ENCODE measurements at places on chromosomes 7 and 10.

- H3K4me1 ChIP-seq = peaks cover 6% of the 10 kb centered on the region
- no peak overlapping the region for H3K27ac ChIP-seq
- H3K4me3 ChIP-seq = no peak overlapping the region
- 0 out of 2 replicates have a peak, but pooled peaks cover 6% of the 10 kb centered on the region for H3K36me3 ChIP-seq
- no peak for DNase-seq
- H3K27me3 ChIP-seq = no peaks in the 10 kb centered on the region
These were observed 13.7 kb downstream of the FKBP14 start for GRCh38 chr7:30012757-30013156.

DNA sequence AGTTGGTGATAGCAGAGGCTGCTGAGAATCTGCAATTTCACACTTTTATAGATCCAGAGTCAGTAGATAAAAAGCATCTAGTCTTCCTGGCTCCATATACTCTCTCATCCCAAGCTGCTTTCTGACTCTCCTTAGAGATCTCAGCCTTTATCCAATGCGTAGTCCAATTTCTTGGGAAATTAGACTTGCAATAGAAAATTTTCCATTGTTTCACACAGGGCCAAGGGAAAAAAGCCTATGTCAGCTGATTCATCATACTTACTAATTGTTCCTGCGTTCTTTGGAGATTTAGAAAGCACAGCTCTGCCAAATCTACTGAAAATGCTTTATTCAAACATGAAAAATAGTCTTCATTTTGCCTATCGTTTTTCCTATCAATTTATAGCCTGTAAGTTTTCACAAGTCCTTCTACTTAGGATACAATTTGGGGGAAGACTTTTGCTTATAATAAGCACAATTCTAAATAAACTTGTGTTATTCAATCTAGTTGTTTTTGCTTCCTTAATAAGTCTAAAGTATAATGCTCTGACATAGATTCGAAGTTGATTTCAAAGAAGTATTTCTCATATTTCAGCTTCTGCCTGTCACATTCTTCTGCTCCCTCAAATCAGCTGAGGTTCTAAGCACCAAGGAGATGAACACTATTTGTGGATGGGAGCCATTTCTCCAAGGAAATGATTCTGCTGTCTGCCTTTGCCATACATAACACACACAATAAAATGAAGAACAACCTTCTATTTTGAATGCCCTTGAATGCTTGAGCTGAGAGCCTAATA, 165.4 kb downstream of the ADAM12 start:
- H3K36me3 ChIP-seq = no peaks in the 10 kb centered on the region
- no peak overlapping the region for H3K27ac ChIP-seq
- no peak for DNase-seq
- H3K27me3 ChIP-seq = no peaks in the 10 kb centered on the region
- H3K4me3 ChIP-seq = no peak overlapping the region

DNA sequence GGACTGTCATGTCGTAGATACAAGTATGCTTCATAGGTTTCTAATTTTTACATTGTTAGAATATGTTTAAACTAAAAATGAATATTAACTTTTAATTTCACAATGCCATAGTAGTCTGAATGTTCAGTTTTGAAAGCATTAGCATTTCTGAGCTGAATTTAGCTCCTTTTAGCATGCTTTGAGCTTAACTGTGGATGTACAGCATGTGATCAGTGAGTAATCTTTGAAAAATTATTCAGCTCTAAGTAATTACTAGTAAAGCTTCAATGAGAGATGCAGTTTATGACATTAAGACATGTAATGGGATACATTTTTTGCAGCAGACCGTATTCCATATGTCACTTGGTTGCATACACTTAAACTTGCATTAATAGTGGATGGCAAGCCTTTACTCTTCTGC, 114.1 kb upstream of the WNT16 start:
- no peak overlapping the region for H3K27ac ChIP-seq
- no peak for DNase-seq
- no peak overlapping the region for H3K4me3 ChIP-seq

DNA sequence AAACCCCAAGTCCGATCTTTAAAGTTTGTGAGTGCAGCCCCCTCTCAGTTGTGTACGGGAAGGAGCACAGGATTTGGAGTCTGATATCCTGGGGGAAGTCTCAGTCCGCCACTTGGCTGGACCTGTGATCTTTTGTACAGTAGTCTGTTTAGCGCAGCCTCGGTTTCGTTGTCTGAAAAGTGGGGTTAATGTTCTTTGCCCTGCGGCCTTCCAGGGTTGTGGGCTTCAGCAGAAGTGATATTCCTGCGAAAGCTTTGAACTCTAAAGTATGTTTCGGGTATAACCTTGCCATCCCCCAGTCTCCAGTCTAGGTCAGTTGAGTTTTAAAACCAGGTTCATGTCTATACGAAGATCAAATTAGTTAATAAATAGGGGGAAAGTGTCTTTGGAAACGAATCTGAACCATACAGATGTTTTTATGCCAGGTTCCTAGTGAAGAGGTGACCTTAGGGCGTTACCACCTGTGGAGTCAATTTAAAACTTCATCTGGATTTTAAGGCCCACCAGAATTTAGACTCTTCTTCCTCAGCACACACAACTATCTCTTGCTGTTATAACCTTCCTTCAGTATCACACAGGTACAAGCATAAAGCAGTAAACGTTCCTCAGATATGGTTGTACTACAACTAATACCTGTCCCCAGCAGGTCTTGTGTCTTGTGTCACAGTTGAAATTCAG, 904 bp downstream of the R3HCC1L start:
- H3K4me3 ChIP-seq = peak overlapping the region; percentile 97
- H3K36me3 ChIP-seq = no peaks in the 10 kb centered on the region
- H3K27me3 ChIP-seq = no peaks in the 10 kb centered on the region
- peak overlapping the region; percentile 72 for H3K27ac ChIP-seq
- 0 out of 2 replicates have a peak, but pooled peaks cover 7% of the 10 kb centered on the region for H3K4me1 ChIP-seq
- no peak for DNase-seq

- DNase-seq = no peak
- no peak overlapping the region for H3K27ac ChIP-seq
- no peaks in the 10 kb centered on the region for H3K36me3 ChIP-seq
- H3K4me3 ChIP-seq = no peak overlapping the region
- no peaks in the 10 kb centered on the region for H3K4me1 ChIP-seq
- 0 out of 2 replicates have a peak, but pooled peaks cover 5% of the 10 kb centered on the region for H3K27me3 ChIP-seq
These were observed 119.5 kb downstream of the APBB1IP start for GRCh38 chr10:26557641-26558014.

- H3K27ac ChIP-seq = no peak overlapping the region
- H3K4me3 ChIP-seq = no peak overlapping the region
- H3K27me3 ChIP-seq = no peaks in the 10 kb centered on the region
- no peak for DNase-seq
- H3K36me3 ChIP-seq = peaks cover 11% of the 10 kb centered on the region
These were observed 14.7 kb downstream of the BRAT1 start for GRCh38 chr7:2540641-2541051.

DNA sequence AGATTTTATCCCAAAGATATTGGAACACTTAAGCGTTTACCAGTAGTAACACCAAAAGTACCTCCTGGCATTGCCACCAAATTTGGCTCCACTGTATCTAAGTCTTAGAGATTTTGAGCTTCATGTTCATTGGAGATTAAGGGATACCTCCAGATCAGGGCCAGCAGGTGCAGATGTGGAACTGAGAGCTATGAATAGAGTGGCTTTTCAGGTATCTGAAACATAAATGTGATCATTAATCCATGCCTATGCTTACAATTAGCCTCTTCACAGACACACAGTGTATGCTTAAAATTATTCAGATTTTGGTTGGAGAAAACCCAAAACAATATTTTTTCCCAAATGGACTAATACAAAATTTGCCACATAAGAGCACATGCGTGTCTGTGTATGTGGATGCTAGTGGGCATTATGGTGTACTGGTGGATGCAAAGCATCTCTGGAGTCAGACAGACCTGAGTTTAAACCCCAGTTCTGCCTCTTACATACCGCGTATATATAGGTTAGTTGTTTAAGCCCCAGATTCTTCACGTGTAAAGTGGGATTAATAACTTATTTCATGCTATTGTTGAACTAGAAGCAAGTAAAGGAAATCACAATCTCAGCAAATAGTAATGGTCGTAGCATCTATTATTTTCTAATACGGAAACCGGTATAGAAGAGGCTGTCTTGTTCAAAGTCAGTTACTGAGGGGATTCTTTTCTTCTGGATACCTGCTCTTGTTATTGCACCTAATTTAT, 6.8 kb upstream of the LRRC4 start:
- no peak overlapping the region for H3K27ac ChIP-seq
- no peaks in the 10 kb centered on the region for H3K4me1 ChIP-seq
- no peak overlapping the region for H3K4me3 ChIP-seq
- no peak for DNase-seq

- peaks cover 29% of the 10 kb centered on the region for H3K36me3 ChIP-seq
- H3K4me1 ChIP-seq = peaks cover 13% of the 10 kb centered on the region
- peak overlapping the region; percentile 31 for H3K27ac ChIP-seq
- H3K27me3 ChIP-seq = no peaks in the 10 kb centered on the region
- peak; percentile 78 for DNase-seq
These were observed 32.4 kb downstream of the KMT2E start for GRCh38 chr7:105046414-105046813.

- no peak for DNase-seq
- H3K27me3 ChIP-seq = 0 out of 2 replicates have a peak, but pooled peaks cover 2% of the 10 kb centered on the region
- H3K27ac ChIP-seq = no peak overlapping the region
- H3K4me3 ChIP-seq = no peak overlapping the region
- no peaks in the 10 kb centered on the region for H3K4me1 ChIP-seq
- no peaks in the 10 kb centered on the region for H3K36me3 ChIP-seq
These were observed 966.7 kb upstream of the ZNF722 start for GRCh38 chr7:63031838-63032436.

- no peaks in the 10 kb centered on the region for H3K36me3 ChIP-seq
- H3K4me3 ChIP-seq = no peak overlapping the region
- peaks cover 100% of the 10 kb centered on the region for H3K27me3 ChIP-seq
- DNase-seq = no peak
- H3K4me1 ChIP-seq = no peaks in the 10 kb centered on the region
- H3K27ac ChIP-seq = no peak overlapping the region
These were observed 611.9 kb downstream of the PTPRN2 start for GRCh38 chr7:157975401-157976372.

DNA sequence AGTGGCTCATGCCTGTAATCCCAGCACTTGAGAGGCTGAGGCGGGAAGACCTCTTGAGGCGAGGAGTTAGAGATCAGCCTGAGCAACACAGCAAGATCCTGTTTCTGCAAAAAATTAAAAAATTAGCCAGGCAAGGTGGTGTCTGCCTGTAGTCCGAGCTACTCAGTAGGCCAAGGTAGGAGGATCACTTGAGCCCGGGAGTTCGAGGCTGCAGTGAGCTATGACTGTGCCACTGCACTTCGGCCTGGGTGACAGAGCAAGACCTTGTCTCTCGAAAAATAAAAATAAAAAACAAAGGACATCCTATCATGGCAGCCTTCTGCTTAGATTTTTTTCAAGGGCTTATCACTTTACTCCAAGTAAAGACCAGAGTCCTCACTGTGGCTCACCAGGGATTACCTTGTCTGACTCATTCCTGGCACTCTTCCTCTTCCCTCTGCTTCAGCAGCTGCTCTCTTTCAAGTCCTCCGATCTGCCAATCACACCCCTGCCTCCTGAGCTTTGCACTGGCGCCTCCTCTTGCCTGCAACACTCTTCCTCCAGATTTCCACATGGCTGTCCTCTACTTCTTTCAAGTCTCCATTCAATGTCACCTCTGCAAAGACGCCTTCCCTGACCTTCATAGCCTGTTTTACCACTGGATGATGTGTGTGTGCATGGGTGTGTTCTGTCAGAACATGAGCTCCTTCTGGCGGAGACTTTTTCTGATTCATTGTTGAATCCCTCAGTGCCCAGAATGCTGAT, 7.7 kb downstream of the PRTFDC1 start:
- H3K4me1 ChIP-seq = no peaks in the 10 kb centered on the region
- H3K27me3 ChIP-seq = no peaks in the 10 kb centered on the region
- no peak overlapping the region for H3K4me3 ChIP-seq
- H3K36me3 ChIP-seq = no peaks in the 10 kb centered on the region

DNA sequence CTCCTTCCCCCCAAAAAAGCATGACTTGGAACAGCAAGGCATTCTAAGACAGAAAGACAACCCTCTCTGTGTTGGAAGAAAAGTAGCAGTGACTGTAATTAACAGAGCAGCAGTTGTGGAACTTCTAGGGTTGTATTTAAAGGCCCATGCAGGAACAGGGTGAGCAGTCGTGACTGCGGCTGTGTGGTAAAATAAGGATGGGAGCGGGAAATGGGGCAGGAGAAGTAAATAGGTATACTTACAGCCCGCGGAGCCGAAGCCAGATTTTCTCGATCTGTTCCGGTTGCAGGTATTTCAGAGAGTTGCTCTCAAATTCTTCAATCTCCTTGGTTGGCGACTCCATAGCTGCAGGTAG, 179 bp downstream of the PDE1C start:
- H3K4me3 ChIP-seq = no peak overlapping the region
- H3K27me3 ChIP-seq = peaks cover 39% of the 10 kb centered on the region
- H3K36me3 ChIP-seq = no peaks in the 10 kb centered on the region
- H3K4me1 ChIP-seq = no peaks in the 10 kb centered on the region
- DNase-seq = no peak

GRCh38 chr10:101041252-101041761, 10.3 kb downstream of the SFXN3 start:
- H3K36me3 ChIP-seq = no peaks in the 10 kb centered on the region
- H3K4me3 ChIP-seq = no peak overlapping the region
- H3K4me1 ChIP-seq = peaks cover 21% of the 10 kb centered on the region
- DNase-seq = peak; percentile 70
- no peak overlapping the region for H3K27ac ChIP-seq

DNA sequence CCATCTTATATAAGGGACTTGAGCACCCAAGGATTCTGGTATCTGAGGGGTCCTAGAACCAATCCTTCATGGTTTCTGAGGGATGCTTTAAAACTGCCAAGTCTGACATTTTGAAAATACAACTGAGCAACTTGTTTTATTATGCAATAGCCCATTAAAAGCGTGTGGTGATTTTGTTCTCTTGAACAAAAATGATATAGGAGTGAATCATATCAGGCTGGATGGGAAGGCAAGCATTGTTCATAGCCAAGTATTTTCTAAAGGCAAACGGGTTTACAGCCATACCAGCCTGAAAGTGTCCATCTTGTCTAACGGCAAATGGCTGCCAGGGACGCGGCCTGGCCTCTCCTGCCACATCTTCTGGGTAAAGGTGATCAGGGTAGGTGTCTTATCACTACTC, 23.4 kb downstream of the RPP38 start:
- H3K27ac ChIP-seq = no peak overlapping the region
- 0 out of 2 replicates have a peak, but pooled peaks cover 3% of the 10 kb centered on the region for H3K36me3 ChIP-seq
- no peaks in the 10 kb centered on the region for H3K4me1 ChIP-seq
- DNase-seq = no peak

DNA sequence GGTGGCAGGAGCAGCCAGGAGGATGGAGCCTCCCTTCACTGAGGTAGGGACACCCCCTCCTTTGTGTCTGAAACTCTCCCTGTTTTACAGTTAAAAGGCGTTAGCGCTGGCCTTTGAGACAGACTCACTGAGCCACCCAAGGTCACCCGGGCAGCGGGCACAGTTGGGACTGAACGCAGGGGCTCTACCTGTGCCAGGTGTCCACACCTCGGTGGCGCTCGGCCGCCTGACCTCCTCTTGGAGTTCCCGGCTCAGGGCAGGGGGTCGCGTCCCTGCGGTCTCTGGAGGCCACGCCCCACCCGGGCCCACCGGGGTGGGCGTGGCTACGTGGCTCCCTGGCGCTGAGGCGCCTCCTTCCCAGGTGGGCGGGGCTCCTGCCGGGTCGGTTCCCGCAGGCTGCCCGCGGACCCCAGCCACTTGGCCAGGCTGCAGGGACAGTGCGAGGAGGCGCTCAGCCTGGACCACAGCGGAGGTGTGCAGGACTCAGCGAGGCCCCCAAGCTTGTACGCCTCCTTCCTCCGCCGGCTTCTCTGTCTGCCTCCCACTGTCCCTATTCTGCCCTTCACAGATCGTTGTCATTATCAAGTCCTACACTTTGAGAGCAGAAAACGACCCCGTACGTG, 39.9 kb upstream of the LEP start:
- no peak overlapping the region for H3K4me3 ChIP-seq
- peaks cover 26% of the 10 kb centered on the region for H3K27me3 ChIP-seq
- H3K36me3 ChIP-seq = no peaks in the 10 kb centered on the region
- DNase-seq = no peak
